ENCODE measurements at places on chromosomes 1 and 21.

GRCh38 chr1:180623579-180624347 is 8.1 kb upstream of the XPR1 start:
- DNase-seq = no peak

GRCh38 chr1:1047963-1048362 is 26.1 kb downstream of the RNF223 start:
- DNase-seq = no peak

DNA sequence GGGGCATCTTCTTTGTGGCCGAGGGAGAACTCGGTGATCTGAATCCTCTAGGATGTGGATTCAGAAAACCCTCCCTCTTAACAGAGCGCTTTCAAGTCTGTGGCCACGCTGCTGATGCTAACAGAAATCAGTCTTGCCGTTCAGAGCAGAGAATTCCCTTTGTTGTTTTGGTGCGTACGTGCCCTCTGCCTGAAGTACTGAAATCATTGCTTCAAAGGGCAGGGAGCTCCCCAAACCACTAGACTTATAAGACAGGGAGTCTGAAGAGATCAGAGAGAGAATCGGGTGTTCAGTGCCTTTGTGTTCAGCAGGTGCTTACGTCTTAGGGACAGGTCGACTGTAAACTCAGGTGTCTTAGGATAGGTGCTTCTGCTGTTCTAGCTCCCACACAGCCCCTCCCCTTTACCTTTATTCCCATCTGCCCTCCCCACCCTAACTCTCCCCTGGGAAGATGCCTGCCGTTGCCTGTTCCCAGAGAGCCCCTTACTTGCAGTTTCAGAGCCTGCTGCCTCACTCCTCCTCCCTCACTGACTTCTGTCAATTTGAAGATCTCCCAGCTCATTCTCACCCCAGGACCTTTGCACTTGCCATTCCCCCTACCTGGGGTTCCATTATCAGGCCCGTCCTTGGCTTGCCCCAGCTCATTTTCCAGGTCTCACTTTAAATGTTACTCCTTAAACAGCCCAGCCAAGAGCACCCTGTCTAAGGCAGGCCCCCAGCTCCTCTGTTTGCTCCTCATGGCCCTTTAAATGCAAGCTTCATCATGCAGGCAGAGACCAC is 143.0 kb downstream of the CAMTA1 start:
- DNase-seq = no peak

DNA sequence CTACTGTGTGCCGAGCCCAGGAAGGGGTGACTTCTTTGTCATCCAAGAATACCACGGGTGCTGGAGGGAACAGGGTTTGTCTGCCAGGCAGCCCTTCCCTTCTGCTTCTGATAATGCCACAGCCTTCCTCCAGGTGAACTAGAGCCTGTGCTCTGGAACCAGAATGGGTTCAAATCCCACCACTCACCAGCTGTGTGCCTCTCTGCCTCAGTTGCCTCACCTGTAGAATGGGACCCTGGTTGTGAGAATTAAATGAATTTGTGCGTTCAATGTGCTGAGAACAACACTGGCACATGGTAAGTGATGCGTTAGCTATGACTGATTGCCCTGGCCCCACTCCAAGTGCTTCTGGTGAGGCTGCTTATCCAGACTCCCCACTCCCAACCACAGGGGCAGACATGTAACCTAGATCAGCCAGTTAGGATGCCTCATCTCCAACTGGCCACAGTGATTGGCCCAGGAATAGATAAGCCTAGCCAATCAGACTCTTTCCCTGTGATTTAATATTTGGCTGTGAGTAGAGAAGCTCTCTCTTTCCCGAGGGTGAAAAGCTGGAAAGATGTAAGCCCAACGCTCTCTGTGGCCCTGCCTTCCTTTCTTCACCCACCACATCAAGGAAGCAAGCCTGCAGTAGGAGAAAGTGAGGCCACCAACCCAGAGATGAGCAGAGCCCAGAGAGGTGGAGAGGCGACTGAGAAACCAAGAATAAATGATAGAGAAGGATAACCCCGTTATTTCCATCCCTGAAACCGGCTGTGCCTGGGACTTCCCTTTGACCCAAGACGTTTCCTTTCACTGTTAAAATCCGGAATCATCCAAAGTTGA is 20.8 kb upstream of the LAPTM5 start:
- peak; percentile 90 for DNase-seq

DNA sequence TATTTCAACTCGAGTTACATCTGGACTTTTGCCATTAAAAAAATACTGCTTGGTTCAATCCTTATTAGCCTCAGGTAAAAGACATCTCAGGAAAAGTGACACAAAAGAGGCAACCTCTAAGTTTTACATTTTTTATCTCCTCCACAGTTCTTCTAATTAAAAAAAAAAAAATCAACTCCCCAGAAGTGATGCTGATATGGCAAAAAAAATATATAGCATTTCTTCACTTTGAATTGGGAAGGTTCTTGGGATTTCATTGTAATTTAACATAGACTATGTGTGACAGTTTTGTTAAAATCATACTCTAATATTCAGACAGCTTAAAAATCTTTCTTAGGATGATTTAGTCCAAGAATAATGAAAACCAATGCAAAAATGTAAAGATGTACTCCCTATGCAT is 87.9 kb downstream of the LRRC8C start:
- DNase-seq = no peak

- DNase-seq = no peak
Observed at GRCh38 chr1:59135761-59136255, 161.1 kb upstream of the FGGY start.

- DNase-seq = no peak
Observed at GRCh38 chr1:96715482-96715881, 6.1 kb upstream of the PTBP2 start.

DNA sequence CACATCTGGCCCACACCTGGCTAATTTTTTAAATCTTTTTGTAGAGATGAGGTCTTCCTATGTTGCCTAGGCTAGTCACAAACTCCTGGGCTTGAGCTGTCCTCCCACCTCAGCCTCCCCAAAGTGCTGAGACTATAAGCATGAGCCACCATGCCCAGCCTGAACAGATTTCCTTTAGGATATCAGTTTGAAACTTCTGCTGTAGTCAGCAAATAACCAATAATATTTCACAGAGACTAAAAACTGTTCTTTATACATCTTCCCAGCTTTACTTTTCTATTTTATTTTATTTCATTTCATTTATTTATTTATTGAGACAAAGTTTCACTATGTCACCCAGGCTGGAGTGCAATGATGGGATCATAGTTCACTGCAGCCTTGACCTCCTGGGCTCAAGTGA is 29.9 kb upstream of the TEKT2 start:
- no peak for DNase-seq

DNA sequence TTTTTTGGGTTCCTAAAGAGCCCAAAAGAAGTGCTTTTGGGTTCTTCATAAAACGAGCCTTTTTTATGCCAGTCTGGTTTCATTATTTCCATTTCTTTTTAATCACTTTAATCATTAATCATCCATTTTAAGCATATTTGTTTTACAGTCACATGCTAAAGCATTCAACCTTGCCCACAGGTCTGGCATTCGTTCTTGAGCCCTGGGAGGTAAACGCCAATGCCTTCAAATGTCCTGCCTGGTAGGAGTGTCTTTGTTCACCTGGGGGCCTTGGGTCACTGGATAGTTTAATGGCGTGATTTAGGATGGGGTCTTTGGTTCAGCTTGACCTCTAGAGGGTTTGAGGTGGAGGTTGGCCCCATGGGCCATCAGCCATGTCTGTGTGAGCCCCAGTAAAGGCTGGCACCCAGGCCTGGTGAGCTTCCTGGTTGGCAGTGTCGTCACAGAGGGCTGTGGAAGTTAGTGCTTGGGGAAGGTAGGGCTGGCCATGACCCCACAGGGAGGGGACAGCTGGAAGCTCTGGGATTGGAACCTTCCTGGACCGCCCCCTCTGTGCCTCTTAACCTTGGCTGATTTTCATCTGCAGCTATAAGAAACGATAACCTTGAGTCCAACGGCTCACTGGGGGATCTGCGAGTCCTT is 20.2 kb downstream of the C1orf174 start:
- no peak for DNase-seq

DNA sequence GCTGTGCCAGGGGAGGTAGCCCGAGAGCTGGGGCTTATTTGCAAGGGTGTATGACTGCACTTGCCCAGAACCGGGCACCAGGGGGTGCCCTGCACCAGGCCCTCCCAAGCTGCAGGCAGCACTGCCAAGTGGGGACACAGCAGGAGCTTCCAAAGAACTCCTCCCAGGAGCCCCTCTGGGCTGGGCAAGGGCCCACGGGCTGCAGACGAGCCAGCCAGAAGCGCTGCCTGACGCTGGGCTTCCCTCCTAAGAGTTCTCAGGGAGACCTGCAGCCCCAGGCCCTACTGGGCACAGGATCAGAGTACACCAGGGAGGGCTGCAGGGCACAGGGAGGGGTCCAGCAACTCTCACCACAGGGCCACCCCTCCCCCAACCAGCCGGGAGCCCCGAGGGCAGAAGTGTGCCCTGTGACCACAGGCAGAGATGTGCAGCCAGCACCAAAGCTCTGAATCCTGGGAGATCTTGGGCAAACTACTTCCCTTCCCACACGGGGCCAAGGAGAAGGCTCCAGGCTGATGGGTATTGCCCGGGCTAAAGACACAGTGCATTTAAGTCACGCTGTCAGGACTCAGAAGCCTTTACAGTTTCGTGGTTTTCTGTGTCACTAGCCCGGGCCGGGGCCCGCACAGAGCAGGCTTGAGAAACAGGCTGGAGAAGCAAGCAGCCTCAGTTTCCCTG is 63.4 kb downstream of the KCNAB2 start:
- DNase-seq = peak; percentile 29

- no peak for DNase-seq
Observed at GRCh38 chr1:55684131-55684650, 469.0 kb upstream of the USP24 start.

GRCh38 chr1:194908643-194909042 is 1699.6 kb downstream of the KCNT2 start:
- DNase-seq = no peak

GRCh38 chr1:7474786-7475502 is 296.2 kb upstream of the VAMP3 start:
- DNase-seq = no peak

DNA sequence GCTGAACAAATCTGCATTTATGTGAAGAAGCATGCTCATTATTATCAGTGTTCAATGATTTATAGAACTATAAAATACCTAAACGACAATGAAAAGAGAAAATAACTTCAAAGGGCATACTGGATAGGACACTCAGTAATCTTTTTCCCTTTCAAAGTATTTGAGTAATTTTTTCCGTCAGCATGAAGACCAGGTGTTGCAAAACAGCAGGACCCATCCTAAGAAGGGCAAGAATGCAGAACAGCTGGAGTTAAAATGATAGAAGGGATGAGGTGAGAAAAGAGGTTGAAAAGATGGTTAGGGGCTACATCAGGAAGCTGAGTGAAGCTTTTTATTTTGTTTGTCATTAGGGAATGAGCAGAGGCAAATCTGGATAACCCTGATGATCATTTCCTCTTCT is 7.1 kb upstream of the RGS18 start:
- DNase-seq = no peak

DNA sequence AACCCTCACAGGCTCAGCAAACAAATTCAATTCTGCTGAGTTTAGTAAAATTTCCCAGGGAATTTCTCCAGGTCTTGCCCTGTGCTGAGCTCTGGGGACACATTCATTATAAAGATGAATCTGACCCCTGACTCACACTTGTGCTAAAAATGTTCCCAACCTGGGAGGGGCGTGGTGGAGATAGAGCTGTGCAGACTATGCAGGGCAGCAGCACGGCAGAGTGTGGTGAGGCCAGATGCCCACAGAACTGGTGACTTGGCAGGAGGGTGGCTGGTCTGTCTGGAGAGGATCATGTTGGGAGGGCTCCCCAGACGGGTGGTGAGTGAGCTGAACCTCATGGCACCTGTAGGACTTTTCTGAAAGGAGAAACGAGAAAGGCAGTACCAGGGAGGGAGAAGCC is 31.6 kb downstream of the FAAH start:
- DNase-seq = no peak

- no peak for DNase-seq
Observed at GRCh38 chr1:109793089-109793485, 29.4 kb upstream of the EPS8L3 start.

DNA sequence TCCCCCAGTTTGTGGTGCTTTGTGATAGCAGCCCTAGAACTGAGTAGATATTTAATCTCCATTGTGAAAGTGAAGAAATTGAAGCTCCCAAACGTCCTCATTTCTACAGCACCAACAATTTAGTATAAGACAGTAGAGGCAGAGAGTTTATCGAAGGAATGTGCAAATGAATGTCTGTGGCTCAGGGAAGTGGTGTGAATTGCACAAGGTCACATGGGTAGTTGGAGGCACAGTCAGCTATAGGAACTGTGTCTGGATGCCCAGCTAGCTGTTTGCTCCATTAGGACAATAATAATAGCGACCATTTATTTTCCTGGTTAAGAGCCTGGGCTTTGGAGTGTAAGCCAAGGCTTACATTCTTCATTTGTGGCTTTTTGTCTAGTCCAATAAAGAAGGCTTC is 144.4 kb upstream of the USP24 start:
- no peak for DNase-seq

DNA sequence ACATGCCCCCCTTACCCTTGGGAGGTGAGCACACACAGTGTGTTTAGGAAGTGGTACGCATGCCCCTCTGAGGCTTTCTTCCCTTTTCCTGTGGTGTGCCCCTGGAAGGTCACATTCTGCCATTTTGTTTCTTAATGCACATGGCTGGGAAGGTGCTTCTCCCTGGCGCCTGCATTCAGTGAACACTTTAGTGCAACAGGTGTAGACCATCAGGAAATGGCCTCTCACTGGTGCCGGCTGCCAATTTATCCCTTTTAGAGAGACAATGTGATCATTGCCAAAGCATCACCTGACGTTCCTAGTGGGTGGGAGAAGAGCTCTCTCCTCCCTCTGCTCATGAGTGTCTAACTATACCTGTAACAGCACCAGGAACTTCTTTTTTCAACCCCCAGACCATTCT is 51.8 kb upstream of the PDE9A start:
- DNase-seq = no peak

GRCh38 chr1:234893725-234894630 is 234.7 kb downstream of the TOMM20 start:
- DNase-seq = peak; percentile 82

- no peak for DNase-seq
Observed at GRCh38 chr1:153773096-153773921, 1.9 kb upstream of the SLC27A3 start.

- peak; percentile 98 for DNase-seq
Observed at GRCh38 chr21:27572696-27573095, 605.8 kb upstream of the ADAMTS5 start.

- no peak for DNase-seq
Observed at GRCh38 chr1:214044438-214045214, 56.9 kb downstream of the PROX1 start.

- DNase-seq = no peak
Observed at GRCh38 chr1:219650880-219651279, 38.0 kb upstream of the ZC3H11B start.

Data from RCC 7860 (cell line).